ENCODE measurements at places on chromosomes 4 and X.

DNA sequence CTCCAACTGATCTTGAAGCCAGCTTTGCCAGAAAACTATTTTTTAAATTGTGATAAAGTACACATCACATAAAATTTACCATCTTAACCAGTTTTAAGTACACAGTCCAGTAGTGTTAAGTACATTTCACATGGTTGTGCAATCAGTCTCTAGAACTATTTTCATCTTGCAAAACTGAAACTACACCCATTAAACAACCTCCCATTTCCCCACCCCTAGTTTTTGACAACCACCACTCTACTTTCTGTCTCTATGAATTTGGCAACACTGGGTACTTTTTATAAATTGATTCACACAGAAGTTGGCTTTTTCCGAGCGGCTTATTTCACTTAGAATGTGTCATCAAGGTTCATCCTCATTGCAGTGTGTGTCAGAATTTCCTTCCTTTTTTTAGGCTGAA, 31.0 kb downstream of the TRPC5 start:
- no peak overlapping the region for H3K4me3 ChIP-seq
- H3K27me3 ChIP-seq: peaks cover 4% of the 10 kb centered on the region
- DNase-seq: no peak

- no peaks in the 10 kb centered on the region for H3K27me3 ChIP-seq
- no peak overlapping the region for H3K27ac ChIP-seq
- no peaks in the 10 kb centered on the region for H3K36me3 ChIP-seq
- H3K4me3 ChIP-seq: no peak overlapping the region
Measured at GRCh38 chr4:162523171-162523570, 359.4 kb upstream of the FSTL5 start.

DNA sequence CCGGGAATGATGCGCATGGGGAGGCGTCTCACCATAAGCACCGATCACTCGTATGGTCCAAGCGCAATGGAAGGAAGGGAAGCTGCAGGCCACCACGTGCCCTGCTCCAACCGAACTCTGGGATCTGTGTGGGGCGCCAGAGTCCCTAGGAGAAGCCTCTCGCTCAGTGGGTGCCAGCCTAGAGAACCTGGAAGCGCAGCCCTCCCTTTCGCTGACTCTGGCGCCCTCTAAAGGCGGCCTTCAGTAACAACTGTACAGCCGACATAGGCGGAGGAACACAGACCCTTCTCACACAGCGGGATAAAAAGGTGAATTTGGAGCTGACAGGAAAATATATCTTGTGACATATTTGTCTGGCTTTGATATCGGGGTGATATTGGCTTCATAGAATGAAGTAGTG, 76.0 kb downstream of the INTS6L start:
- DNase-seq: peak; percentile 58
- H3K27ac ChIP-seq: no peak overlapping the region
- H3K4me3 ChIP-seq: no peak overlapping the region
- no peaks in the 10 kb centered on the region for H3K4me1 ChIP-seq
- no peaks in the 10 kb centered on the region for H3K27me3 ChIP-seq

DNA sequence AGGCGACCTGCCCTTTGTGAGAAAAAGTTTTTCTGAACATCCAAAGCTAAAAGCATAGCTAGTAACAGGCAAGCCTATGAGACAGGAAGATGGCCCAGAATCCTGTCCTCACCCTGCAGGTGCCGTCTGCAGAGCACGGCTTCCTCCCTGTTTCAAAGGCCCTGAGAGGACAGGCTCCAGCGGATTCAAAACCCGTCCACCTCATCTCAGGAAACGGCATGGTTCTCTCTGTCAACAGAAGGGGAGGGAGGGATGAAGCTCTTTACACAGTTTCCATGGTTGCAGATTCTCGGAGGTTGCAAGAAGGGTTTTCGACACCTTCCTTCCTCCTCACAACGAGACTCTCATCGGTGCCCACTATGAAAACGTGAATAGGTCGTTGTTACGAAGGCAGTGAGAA, 8.3 kb downstream of the PPP2R3B start:
- H3K4me3 ChIP-seq: no peak overlapping the region
- H3K4me1 ChIP-seq: peaks cover 22% of the 10 kb centered on the region
- H3K27ac ChIP-seq: no peak overlapping the region
- no peaks in the 10 kb centered on the region for H3K36me3 ChIP-seq
- DNase-seq: peak; percentile 62
- peaks cover 17% of the 10 kb centered on the region for H3K27me3 ChIP-seq

GRCh38 chrX:115896362-115896761, 274.2 kb upstream of the AGTR2 start:
- no peak overlapping the region for H3K4me3 ChIP-seq
- H3K27me3 ChIP-seq: no peaks in the 10 kb centered on the region
- no peaks in the 10 kb centered on the region for H3K36me3 ChIP-seq
- DNase-seq: no peak

DNA sequence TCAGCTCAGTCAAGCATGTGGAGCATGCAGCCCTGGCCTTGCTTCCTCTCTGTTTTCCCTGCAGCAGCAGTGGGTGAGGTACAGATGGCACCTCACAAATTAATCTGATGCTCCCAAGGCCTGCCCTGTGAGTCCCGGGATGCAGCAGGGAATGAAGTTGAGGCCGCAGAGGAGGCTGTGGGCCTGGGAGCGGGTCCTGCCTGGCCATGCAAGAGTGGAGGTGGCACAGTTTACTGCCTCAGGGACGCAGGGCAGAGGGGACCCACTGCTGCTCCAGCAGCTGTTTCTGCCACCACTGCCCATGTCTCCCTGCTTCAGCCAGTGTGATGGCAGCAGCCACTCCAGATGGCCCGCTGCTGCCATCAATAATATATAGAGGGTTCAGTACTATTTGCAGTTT, 474.6 kb downstream of the EPHA5 start:
- no peak overlapping the region for H3K27ac ChIP-seq
- H3K27me3 ChIP-seq: no peaks in the 10 kb centered on the region
- H3K36me3 ChIP-seq: no peaks in the 10 kb centered on the region
- no peaks in the 10 kb centered on the region for H3K4me1 ChIP-seq
- no peak overlapping the region for H3K4me3 ChIP-seq

DNA sequence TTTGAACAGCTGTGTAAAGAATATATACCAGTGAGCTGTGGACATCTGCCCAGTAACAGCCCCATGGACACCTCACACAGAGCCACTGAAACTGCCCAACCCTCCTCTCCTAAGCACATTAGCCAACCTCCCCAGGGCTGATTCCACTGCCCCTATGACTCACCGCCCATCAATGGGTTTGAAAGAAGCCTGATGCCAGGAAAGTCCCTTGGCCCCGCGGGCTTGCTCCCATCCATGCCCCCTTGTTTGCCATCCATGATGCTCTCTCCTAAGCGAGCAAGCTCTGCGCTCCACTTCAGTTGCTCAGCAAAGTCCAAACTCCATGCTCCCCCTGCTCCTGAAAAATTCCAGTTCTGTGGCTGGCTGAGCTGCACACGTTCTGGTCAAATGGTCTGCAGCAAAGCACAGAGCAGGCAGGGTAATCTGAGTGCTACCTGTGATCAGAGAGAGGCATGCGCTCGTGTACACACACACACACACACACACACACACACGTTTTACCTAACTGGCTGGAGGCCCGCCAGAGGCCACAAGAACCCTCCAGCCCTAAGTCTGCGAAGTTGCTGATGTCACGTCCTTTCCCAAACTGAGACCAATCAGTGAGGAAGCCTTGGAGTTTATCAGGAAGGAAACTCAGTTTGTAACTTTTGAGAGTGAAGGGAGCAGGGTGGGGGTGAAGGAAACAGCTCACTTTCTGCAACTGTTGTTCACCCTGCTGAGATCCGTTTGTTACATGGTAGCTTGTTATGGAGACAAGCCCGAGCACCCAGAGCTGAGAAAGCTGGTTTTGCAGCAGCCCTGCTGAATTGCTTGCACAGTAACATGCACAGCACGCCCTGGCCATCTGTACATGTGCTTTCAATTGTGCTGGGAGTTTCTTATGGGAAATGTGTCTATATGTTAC, at the start of gene ASB9:
TSS of gene ASB9 (minus strand) at position 466 of the 904 bp plus-strand sequence. CDS start at position 257, 209 bp downstream.
- peak; percentile 35 for DNase-seq
- peak within 1 kb of the TSS; percentile 38 for H3K4me3 ChIP-seq
- H3K36me3 ChIP-seq: no peaks in the 10 kb centered on the region
- peaks cover 11% of the 10 kb centered on the region for H3K4me1 ChIP-seq
- no peaks in the 10 kb centered on the region for H3K27me3 ChIP-seq

DNA sequence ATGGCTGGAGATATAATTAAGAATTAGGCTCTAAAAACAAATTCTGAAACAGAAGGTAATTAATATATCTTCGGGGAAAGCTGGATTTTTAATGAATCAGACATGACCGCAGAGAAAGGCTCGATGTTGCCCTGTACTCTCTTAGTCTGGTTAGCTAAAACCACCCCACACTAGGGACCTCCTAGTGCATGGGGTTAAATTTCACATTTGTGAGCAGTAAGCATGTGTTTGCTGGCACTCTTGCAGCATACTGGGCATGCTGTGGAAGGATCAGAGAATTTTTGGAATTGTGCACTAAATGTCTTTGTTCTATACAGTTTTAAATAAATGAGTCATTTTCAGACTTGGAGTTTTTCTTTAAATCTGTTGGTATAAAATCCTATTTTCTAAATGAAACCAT, 475.6 kb upstream of the FTHL17 start:
- no peak for DNase-seq
- H3K27ac ChIP-seq: no peak overlapping the region
- H3K4me1 ChIP-seq: no peaks in the 10 kb centered on the region
- no peaks in the 10 kb centered on the region for H3K27me3 ChIP-seq
- H3K36me3 ChIP-seq: no peaks in the 10 kb centered on the region

GRCh38 chr4:56655209-56655626, 25.9 kb downstream of the HOPX start:
- peaks cover 51% of the 10 kb centered on the region for H3K4me1 ChIP-seq
- peak overlapping the region; percentile 81 for H3K4me3 ChIP-seq
- H3K36me3 ChIP-seq: no peaks in the 10 kb centered on the region
- DNase-seq: peak; percentile 21

DNA sequence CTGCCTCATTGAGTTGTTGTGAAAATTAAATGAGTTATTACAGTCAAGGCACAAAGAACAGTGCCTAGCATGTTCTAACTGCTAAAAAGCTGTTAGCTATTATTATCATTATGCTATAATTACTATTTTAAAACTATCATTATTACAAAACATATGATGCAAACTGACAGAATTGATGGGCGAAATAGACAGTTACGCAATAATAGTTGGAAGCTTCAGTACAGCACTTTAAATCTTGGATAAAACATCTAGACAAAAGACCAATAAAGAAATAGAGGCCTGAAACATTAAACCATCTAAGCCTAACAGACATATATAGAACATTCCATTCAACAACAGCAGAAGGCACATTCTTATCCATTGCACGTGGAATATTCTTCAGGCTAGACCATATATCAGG, 73.0 kb downstream of the TAB3 start:
- H3K4me3 ChIP-seq: no peak overlapping the region
- H3K27ac ChIP-seq: no peak overlapping the region
- H3K27me3 ChIP-seq: no peaks in the 10 kb centered on the region
- no peak for DNase-seq

DNA sequence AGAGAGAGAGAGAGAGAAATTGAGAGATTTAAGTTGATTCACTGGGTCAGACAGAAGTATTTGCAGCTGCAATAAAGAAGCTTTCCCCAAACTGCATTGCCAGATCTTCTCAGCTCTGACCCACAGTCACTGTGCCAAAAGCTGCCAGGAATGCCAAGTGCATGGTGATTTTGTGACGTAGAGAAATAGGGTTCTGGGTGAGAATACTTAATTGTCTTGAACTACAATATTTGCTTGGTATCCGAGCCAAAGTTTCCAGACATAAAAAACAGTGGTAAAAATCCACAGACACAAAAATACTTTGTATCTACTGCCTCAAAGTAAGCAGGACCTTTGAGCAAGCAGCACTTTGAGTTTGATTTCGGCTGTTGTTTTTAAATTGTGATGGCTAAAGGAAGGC, 331.1 kb downstream of the GRID2 start:
- H3K4me1 ChIP-seq: no peaks in the 10 kb centered on the region
- no peak overlapping the region for H3K4me3 ChIP-seq
- no peak for DNase-seq
- H3K27ac ChIP-seq: no peak overlapping the region

DNA sequence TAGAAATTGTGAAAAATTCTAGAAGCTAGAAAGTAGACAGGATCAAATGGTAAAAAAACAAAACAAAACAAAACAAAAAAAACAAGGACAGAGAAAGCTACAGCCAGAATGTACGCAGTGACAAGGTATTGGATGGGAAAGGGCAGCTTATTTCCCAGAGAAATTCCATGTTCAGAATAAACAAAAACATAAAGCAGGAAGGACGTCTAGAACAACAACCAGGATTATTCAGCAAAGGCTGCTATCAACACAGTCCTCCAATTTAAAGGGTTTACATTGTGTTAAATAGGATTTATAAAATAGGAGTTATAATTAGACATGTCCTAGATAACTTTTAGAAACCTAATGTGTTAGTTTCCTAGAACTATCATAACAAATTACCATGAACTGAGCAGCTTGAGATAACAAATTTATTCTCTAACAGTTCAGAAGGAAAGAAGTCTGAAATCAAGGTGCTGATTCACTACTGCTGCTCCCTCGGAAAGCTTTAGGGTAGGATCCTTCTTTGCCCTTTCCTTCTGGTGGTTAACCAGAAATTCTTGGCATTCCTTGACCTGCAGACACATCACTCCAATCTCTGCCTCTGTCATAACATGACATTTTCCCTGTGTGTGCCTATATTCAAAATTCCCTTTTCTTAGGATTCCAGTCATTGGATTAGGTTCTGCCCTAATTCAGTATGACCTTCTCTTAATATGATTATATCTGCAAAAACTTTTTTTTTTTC, 175.6 kb downstream of the SNCA start:
- H3K4me3 ChIP-seq: no peak overlapping the region
- no peak for DNase-seq
- no peaks in the 10 kb centered on the region for H3K27me3 ChIP-seq
- no peaks in the 10 kb centered on the region for H3K36me3 ChIP-seq
- H3K27ac ChIP-seq: no peak overlapping the region
- H3K4me1 ChIP-seq: no peaks in the 10 kb centered on the region

DNA sequence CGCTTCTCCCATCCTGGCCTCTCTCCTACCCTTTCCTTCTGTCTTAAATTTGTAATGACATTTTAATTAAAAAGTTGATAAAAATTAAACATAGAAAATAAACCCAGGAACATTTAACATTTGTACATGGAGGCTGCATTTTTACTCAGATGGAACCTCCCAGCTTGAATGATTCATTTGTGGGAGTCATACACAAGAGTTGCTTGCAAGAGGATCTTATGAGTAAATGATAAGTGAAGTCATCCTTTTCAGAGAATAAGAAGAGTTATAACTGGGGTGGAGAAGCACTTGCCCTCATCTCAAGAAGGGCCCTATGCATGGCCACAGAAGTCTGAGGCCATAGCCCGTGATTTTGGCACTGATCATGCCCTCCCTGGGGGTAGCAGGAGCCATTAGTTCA, 482.9 kb upstream of the BOD1L1 start:
- H3K4me3 ChIP-seq: no peak overlapping the region
- no peak for DNase-seq
- H3K4me1 ChIP-seq: no peaks in the 10 kb centered on the region
- peaks cover 6% of the 10 kb centered on the region for H3K27me3 ChIP-seq

- no peaks in the 10 kb centered on the region for H3K27me3 ChIP-seq
- H3K27ac ChIP-seq: no peak overlapping the region
- no peak overlapping the region for H3K4me3 ChIP-seq
- no peak for DNase-seq
- no peaks in the 10 kb centered on the region for H3K4me1 ChIP-seq
Measured at GRCh38 chr4:137393044-137393443, 139.2 kb downstream of the PCDH18 start.

- H3K4me3 ChIP-seq: no peak overlapping the region
- no peaks in the 10 kb centered on the region for H3K27me3 ChIP-seq
- no peaks in the 10 kb centered on the region for H3K36me3 ChIP-seq
- peaks cover 16% of the 10 kb centered on the region for H3K4me1 ChIP-seq
- no peak overlapping the region for H3K27ac ChIP-seq
Measured at GRCh38 chrX:40474205-40474626, 106.6 kb upstream of the ATP6AP2 start.

All from activated naive CD4-positive, alpha-beta T cell treated with anti-CD3 and anti-CD28 coated beads for 36 hours (primary cell).